ENCODE measurements at places on chromosomes 13 and 19.
A peak's percentile ranks its signal among the peaks of the same experiment; 100 is the strongest.

- DNase-seq = no peak
These were observed 40.6 kb downstream of the COL4A2 start for GRCh38 chr13:110347535-110348308.

DNA sequence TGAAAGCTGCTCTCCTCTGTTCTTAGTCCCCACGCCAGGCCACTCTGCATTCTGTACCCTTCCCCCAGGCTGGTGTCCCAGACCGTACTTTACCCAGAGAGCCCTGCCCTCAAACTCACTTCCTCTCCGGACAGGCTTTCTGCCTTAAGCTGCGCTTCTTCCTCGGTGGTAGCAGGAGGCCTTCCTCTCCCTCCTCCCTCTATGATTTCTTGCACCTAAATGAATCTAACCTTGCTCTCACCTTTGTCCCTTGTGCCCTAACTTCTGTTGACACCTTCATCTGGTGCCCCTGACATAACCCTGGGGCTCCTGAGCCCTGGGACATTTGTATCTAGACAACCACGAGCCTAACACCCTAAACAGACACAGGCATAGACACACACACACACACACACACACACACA, 29.6 kb upstream of the CEACAM21 start:
- no peak for DNase-seq

DNA sequence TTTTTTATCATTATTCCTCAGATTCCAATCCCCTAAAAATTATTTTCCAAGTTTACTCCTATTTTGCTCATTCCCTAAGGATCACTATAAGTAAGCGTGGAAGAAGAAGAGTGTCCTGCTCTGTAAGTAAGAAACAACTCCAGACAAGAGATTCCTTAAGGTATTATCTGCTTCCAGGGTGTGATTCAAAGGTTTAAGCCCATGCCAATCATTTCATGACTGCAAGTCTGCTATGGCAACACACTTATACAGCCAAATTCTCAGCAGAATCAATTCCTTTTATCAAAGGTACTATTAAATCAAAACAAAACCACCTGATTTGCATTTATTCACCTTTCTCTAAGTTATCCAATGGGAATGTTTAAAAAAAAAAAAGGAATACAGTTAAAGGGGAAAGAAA, 43.7 kb downstream of the FOXO1 start:
- no peak for DNase-seq

- no peak for DNase-seq
These were observed 60.1 kb upstream of the PEG3 start for GRCh38 chr19:56900573-56901097.

GRCh38 chr13:101492251-101492910, 39.9 kb downstream of the ITGBL1 start:
- no peak for DNase-seq

DNA sequence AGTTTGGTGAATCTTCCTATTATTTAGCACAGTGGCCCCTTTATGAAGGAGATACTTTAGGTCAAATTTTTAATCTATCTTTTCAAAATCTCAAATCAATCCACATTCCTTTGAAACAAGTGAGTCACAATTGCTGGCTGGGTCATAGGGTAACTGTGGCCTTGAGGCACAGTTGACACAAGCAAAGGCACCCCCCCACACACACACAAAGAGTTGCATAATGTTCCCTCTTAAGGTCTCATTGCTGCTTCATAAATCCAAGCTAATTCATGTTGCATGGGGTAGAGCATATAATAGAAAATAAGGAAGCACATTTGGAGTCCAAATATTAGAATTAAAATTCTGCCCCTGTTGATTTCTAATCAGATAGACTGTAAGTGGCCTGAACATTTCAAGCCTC, 171.5 kb downstream of the DLEU7 start:
- DNase-seq = peak; percentile 3

DNA sequence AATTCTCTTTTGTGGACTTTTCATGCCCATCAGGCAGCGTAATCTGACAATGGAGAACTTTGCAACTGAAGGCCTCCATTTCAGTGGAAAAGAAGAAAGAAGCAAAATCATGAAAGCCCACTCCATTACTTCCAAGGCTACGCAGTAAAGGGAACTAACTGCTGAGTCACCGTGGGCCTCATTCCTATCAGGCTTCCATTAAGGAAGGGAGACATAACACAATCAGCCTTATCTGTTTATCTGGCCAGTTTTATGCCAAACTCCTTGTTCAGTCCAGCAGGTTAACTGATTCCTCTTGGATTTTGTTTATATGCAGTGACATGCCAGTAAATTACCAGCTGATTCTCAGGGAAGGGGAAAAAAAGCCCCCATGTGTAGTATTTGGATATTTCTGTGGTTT, 56.8 kb upstream of the KATNAL1 start:
- no peak for DNase-seq

- no peak for DNase-seq
These were observed 460.3 kb upstream of the KLHL1 start for GRCh38 chr13:70568571-70568970.

DNA sequence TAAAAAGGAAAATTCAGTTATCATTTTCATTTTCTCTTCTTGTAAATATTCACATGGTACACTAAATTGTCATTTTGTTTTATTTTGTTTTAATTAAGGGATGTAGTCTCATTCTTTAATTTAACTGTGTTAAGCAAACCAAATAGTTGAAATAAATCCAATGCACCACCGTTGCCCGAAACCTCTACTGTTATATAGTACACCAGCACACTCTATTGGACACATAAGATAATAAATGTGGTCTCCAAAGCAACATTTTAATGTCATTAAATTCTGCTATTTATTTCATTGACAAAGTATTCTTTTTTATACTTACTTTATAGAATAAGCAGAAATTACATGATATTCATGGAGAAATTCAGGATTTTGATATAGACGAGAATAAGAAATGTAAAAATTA, 156.4 kb upstream of the FREM2 start:
- DNase-seq = no peak

DNA sequence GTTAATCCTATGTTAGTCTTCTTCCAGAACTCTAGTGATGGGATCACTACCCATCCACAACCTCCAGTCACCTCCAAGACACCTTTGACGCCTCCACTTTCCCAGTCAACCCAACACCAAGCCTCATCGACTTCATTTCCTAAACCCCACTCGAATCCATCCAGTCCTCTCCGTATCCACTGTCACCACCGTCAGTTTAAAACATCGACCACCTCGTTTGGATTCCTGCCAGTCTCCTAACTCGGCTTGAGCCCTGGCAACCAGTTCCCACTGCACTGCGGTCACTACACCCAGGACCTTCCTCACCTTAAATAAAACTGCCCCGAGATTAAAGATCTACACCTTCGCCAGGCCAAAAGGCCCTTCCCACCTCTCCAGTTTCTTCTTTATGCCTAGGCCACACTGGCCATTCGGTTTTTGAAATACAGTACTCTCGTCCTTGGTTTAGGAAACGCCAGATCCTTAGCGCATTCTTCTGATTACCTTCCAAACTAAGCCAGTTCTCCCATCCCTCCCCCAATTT, 1.2 kb downstream of the MTIF3 start:
- DNase-seq = no peak

GRCh38 chr13:109301726-109302125, 484.7 kb downstream of the IRS2 start:
- no peak for DNase-seq

DNA sequence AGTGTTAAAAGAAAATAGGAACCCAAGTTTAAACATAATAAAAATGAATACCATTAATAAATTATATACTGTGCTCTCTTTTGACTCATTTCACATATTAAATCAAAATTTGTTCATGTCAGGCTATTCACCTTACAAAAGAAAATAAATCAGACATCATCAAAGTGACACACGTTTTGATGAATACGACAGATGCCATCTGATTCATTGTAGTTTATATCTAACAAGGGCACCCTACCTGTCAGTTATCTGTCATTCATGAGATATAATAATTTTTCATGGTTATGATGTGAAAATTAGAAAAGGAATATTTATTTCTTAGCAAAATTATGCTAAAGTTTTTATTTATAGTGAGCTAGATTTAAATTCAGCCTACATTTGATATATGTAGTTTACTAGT, 188.1 kb upstream of the PCDH17 start:
- DNase-seq = no peak

GRCh38 chr13:92963029-92963428, 263.6 kb upstream of the GPC6 start:
- DNase-seq = no peak

DNA sequence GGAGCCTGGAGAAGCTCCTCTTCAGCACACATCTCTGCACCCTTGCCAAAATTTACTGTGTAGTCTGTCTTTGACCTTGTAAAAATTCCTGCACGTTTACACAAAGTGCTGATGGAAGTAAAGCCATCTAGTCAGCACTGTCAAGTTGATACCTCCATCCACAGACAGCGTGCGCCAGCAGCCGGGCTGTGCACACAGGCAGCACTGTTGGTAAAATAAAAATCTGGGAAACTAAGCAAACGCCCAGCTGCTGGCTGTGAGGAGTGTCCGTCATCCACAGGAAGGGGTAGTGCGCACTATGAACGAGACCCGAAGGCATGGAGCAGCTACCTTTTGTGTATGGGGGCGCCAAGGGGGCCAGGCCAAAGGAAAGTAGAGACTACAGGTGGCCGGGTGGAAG, 17.4 kb upstream of the SIGLEC11 start:
- DNase-seq = no peak

DNA sequence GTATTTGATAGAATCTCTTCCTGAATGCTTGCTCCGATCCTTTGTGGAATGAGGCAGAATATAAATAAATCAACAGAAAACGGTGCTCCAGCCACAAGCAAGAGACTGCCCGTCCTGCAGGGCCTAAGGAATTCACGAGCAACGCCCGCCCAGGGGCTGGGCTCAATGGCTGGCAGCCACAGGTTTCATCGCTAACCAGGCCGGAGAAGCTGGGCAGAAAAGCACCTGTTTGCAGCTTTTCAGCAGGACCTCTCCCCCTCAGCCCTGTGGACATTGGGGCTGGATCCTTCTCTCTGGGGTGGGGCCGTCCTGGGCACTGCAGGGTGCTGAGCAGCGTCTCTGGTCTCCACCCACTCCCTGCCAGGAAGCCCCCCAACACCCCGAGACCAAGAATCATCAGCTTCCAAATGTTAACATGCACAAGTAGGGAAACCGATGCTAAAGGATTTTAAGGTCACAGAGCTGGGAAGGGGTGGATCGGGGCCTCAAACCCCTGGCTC, 102.5 kb downstream of the GADD45B start:
- DNase-seq = peak; percentile 87

DNA sequence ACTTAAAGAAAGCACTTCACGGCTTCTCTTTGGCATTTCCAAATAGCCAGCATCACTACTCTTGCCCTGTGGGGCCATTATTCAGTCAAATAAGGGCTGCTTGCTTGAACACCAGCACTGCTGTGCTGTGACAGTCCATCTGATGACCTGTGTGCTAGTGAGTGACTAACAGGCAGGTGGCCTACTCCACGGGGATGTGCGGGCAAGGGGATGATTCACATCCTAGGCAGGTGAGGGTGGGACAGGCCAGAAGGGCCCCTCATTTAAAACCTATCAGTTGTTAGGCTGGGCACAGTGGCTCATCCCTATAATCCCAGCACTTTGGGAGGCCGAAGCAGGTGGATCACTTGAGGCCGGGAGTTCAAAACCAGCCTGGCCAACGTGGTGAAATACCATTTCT, 8.2 kb downstream of the CCNE1 start:
- no peak for DNase-seq

- DNase-seq = peak; percentile 97
These were observed 1.4 kb downstream of the SH2D3A start for GRCh38 chr19:6765738-6766356.

GRCh38 chr13:94390881-94391280, 88.6 kb downstream of the DCT start:
- DNase-seq = no peak

DNA sequence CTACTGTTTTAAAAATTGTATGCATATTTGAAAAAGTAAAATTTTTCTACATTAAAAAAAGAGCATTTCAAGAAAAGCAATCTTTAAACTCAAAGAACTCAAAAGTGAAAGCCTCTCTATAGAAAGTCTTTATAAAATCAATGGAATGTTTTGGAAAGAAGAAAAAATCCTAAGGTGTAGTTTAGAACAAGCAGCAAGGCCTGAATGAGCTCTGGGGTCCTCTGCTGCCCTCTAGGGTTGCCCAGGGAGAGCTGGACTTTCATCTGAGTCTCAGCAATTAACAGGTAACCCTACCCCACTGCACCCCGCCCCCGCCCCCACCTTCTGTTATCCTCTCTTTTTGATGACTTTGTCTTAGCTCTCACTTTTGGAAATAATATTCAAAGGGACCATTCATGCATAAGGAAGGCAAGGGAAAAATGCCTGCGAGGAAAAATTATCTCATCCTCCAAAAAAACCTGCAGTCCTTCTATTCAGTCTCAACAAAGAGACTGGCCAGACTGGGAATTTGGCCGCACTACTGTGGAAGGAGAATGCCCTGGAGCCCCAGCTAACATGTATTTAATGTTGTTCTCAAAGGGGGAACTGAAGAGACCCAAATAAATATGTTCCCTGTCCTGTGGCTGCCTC, 24.1 kb downstream of the SLC25A30 start:
- peak; percentile 83 for DNase-seq

GRCh38 chr19:54670576-54671357, 8.0 kb downstream of the LILRB4 start:
- DNase-seq = no peak

GRCh38 chr13:97120976-97121375, 101.2 kb upstream of the MBNL2 start:
- no peak for DNase-seq

- no peak for DNase-seq
These were observed 386.3 kb downstream of the NDFIP2 start for GRCh38 chr13:79867254-79867653.

- DNase-seq = peak; percentile 91
These were observed at the start of gene FBXO27 for GRCh38 chr19:39032063-39032918. Gene FBXO27, minus strand, starts transcription at chr19:39032549. Its CDS starts 322 bp downstream, at chr19:39032227.

- DNase-seq = peak; percentile 15
These were observed 3.4 kb upstream of the FFAR3 start for GRCh38 chr19:35354898-35355297.

DNA sequence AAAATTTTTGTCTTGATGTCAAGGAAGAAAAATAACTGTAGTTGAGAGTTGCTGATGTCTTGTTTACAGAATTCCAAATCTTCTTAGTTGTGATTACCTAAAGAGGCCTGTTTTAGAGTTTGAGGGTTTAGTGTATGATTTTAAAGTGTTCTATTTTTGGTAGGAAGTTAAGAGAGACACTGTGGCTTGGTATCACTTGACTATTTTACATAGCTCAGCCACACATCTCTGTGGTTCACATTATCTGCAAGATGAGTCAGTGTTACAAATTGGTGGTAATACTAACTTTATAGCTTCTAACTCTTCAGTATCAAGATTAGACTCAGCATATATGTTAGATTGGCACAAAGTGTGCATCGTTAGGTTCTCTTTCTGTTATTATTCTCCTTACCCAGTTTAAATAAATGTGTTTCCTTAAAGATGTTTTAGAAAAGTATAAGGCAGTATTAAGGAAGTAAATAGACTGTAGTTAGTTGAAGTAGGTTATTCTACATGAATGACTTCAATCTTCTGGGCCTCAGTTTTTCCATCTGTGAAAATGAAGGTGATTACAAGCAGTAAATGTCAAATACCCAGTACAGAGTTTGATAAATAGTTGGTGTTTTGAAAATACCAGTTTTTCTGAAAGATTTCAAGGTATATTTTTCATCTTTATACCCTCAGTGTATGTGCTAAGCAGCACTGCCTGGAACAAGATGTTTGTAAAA, 33.4 kb downstream of the COG6 start:
- no peak for DNase-seq
